ENCODE measurements at places on chromosomes 4 and X.
A peak's percentile ranks its signal among the peaks of the same experiment; 100 is the strongest.

GRCh38 chrX:43525901-43526610, 130.0 kb upstream of the MAOA start:
- no peaks in the 10 kb centered on the region for H3K36me3 ChIP-seq
- H3K4me3 ChIP-seq, result no peak overlapping the region
- no peaks in the 10 kb centered on the region for H3K4me1 ChIP-seq

DNA sequence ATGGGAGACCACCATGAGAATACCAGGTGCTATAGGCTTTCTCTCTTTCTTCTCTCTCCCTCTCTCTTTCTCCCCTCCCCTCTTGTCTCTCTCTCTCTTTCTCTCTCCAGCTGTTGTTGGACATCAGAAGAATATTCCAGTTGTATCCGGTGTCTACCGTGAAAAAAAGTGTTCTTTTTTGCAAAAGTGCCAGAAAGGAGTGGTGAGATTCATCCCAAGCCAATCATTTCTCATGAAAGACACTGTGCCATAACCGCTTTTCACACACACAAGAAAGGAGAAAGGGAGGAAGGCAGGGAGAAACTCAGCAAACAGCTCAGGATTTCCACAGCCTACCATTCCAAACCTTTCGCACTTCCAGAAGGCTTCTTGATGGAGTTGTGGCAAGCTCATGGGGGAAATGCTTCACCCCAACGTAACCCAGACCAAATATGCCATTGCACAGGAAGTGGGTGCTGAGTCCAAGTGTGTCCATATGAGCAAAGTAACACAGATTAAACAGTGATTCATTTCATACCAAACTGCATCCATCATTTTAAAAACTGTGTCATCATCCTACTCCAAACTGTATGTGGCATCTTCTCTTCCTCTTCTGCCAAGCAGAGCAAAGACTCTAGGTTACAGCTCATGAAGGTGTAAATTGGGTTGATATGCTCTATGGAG, 224.0 kb downstream of the APBB2 start:
- no peaks in the 10 kb centered on the region for H3K36me3 ChIP-seq
- H3K4me1 ChIP-seq, result peaks cover 38% of the 10 kb centered on the region
- 0 out of 2 replicates have a peak overlapping the region, but pooled peaks have one; percentile 7 for H3K4me3 ChIP-seq

- H3K27ac ChIP-seq, result no peak overlapping the region
- DNase-seq, result no peak
- no peaks in the 10 kb centered on the region for H3K36me3 ChIP-seq
These were observed 194.7 kb upstream of the VCX3A start for GRCh38 chrX:6729626-6730025.

- no peak for DNase-seq
- H3K4me1 ChIP-seq, result no peaks in the 10 kb centered on the region
- H3K27me3 ChIP-seq, result no peaks in the 10 kb centered on the region
- no peak overlapping the region for H3K27ac ChIP-seq
- no peaks in the 10 kb centered on the region for H3K36me3 ChIP-seq
These were observed 60.2 kb upstream of the PGAM4 start for GRCh38 chrX:78029663-78030062.

DNA sequence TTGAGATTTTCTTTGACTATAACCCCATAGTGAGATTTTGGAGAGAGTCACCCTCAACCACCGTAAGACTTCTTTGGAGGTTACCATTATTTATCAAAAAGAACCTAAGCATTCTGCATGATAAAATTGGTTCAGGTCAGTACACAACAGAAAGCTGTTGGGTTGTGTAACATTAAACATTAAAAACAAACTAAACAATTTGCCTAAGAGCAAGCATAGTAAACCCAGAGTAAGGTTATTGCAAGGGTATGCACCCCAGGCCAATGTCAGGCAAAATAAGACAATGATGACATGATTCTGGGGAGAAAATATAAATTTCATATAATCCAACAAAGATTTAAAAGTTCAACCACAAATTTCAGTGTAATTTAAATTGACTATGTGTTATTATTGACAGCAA, 472.4 kb downstream of the SH2D1A start:
- no peak overlapping the region for H3K4me3 ChIP-seq
- H3K4me1 ChIP-seq, result no peaks in the 10 kb centered on the region
- no peaks in the 10 kb centered on the region for H3K27me3 ChIP-seq
- H3K36me3 ChIP-seq, result no peaks in the 10 kb centered on the region
- H3K27ac ChIP-seq, result no peak overlapping the region
- DNase-seq, result no peak

- no peaks in the 10 kb centered on the region for H3K36me3 ChIP-seq
- H3K27ac ChIP-seq, result no peak overlapping the region
These were observed 16.0 kb upstream of the SH3TC1 start for GRCh38 chr4:8182858-8183725.

- H3K4me3 ChIP-seq, result no peak overlapping the region
- no peaks in the 10 kb centered on the region for H3K4me1 ChIP-seq
- H3K27ac ChIP-seq, result no peak overlapping the region
- no peak for DNase-seq
- H3K36me3 ChIP-seq, result no peaks in the 10 kb centered on the region
- H3K27me3 ChIP-seq, result no peaks in the 10 kb centered on the region
These were observed 164.1 kb upstream of the PPARGC1A start for GRCh38 chr4:24053934-24054333.

GRCh38 chr4:68404153-68404552, 43.1 kb upstream of the TMPRSS11E start:
- H3K4me1 ChIP-seq, result no peaks in the 10 kb centered on the region
- no peaks in the 10 kb centered on the region for H3K36me3 ChIP-seq
- no peak overlapping the region for H3K27ac ChIP-seq
- DNase-seq, result no peak
- no peak overlapping the region for H3K4me3 ChIP-seq
- H3K27me3 ChIP-seq, result no peaks in the 10 kb centered on the region

DNA sequence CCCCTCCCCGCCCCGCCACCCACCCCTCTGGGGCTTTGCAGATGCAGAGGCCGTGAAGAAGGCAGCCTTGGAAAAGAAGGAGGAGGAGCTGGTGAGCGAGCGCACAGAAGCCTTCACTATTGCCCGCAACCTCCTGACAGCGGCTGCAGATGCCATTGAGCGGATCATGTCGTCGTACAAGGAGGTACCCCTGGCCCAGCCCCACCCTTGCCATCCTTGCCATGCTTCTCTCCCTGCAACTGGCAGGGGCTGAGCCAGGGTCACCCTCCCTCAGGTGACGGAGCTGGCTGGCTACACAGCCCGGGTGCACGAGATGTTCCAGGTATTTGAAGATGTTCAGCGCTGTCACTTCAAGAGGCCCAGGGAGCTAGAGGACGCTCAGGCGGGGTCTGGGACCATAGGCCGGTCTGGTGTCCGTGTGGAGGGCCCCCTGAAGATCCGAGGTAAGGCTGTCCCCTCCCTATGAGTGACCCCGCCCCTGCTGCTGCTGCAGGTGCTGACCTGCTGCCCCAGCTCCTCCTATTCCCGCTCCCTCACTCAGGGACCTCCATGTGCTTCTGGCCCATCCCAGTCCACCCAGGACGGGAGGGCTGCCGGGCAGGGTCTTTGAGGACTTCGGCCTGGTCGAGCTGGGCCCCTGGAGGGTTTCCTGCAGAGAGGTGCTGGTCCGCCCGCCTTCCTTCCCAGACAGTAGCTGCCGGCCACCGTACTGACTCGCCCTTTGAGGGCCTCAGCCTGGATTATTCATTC, 11.6 kb downstream of the ABCD1 start:
- H3K27me3 ChIP-seq, result no peaks in the 10 kb centered on the region
- no peaks in the 10 kb centered on the region for H3K36me3 ChIP-seq
- no peak for DNase-seq

DNA sequence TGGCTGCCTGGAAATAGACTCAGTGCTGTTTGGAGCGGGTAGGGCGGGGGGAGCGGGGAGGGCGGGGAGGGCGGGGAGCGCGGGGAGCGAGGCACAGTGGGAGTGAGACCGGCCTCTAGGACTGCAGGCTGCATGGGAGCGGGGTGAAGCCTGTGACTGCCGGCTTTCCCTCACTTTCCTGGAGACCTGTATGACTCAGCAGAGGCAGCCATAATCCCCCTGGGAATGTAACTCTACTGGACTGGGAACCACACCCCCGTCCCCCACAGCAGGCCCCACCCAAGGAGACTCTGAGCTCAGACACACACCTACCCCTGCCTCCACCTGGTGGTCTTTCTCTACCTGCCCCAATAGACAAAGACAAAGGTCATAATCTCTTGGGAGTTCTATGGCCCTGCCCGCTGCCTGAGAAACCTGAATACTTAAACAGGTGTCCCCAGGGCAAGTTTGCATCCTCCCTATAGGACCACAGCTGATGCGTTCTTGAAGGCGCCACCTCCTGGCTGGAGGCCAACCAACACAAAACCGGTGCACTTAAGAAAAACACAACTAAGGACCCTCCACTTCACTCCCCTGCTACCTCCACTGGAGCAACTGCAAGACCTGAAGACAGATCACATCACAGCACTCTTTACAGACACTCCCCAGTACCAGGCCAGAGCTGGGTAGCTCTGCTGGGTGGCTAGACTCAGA, 18.0 kb downstream of the HDAC8 start:
- H3K27ac ChIP-seq, result no peak overlapping the region
- DNase-seq, result no peak
- no peaks in the 10 kb centered on the region for H3K36me3 ChIP-seq
- H3K27me3 ChIP-seq, result no peaks in the 10 kb centered on the region

DNA sequence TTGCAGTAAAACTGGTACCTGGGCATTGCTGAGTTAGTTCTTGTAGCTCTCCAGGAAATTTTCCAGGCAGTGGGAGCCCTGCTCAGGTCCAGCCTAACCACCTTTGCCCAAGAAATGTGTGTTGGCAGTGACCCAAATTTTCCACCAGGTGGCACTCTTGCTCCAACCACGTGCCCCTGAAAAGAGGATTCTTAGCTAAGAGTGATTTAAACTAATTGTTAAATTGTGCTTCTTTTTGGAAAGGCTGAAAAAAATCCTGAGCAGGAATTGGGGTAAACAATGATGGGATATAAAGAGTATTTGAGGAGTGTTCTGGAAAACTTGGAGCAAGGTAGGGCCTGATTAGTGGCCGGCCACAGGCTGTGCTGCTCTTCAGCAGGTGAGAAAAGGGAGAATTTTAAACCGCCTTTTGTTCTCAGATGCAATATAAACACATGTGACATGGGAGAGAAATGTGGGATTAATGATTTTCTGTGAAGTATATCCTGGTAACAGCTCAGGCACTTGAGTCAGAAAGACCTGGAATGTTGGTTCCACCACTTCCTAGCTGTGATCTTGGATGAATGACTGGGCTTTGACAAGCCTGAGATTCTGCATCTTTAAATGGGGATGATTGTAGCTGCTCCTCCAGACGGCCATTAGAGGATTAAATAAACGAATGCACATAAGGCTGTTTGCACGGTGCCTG, 219.6 kb downstream of the PTTG2 start:
- peak; percentile 56 for DNase-seq
- no peaks in the 10 kb centered on the region for H3K36me3 ChIP-seq
- no peak overlapping the region for H3K4me3 ChIP-seq

DNA sequence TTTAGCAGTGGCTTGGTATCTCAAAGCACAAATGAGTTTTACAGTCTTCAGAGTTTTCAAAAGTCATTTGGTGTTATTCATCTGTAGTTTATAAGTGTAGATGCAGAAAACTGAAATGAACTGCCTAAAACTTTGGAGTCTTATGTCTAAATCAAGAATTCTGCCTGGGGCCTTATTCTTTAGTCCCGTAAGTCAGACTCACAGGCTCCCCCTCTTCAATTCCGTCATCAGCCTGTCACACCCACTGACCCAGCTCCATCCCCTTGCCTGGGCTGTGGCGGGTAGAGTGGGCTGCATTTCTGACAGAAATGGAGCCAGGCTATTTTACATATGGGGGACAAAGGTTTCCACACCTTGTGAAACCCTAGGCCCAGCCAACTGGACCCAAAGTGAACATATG, 44.3 kb downstream of the TSPAN5 start:
- H3K27me3 ChIP-seq, result no peaks in the 10 kb centered on the region
- H3K27ac ChIP-seq, result no peak overlapping the region
- no peaks in the 10 kb centered on the region for H3K36me3 ChIP-seq
- H3K4me3 ChIP-seq, result no peak overlapping the region
- peaks cover 4% of the 10 kb centered on the region for H3K4me1 ChIP-seq

- no peaks in the 10 kb centered on the region for H3K27me3 ChIP-seq
- H3K27ac ChIP-seq, result no peak overlapping the region
- H3K4me3 ChIP-seq, result no peak overlapping the region
These were observed 92.8 kb downstream of the MAML3 start for GRCh38 chr4:140061194-140061593.

GRCh38 chr4:1210971-1211370, 38.0 kb downstream of the CTBP1 start:
- no peak overlapping the region for H3K4me3 ChIP-seq
- no peak for DNase-seq
- H3K27me3 ChIP-seq, result no peaks in the 10 kb centered on the region

DNA sequence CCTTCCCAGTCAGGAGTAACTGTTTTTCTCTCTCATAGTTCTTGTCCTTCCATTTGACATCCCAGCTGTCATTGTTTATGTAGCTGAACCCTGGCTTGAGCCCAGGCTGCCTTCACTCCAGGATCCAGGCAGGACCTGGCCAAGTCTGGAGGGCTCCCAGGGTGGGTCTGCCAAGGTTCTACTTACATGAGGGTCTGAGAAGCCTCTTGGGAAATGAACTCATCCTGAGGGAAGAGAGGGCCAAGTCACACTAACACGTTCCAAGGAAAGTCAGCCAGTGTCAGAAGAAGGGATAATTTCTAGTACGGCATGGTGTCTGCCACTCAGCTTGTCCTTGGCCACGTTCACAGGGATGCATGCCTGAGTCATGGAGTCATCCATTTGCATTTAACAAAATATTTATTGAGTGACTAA, 54.8 kb upstream of the SRD5A3 start:
- H3K36me3 ChIP-seq, result no peaks in the 10 kb centered on the region
- H3K27me3 ChIP-seq, result no peaks in the 10 kb centered on the region
- H3K4me1 ChIP-seq, result no peaks in the 10 kb centered on the region
- DNase-seq, result no peak

- peaks cover 9% of the 10 kb centered on the region for H3K4me1 ChIP-seq
- DNase-seq, result no peak
- H3K36me3 ChIP-seq, result no peaks in the 10 kb centered on the region
- H3K27ac ChIP-seq, result no peak overlapping the region
- H3K27me3 ChIP-seq, result no peaks in the 10 kb centered on the region
These were observed 147.0 kb downstream of the AFAP1 start for GRCh38 chr4:7792616-7793015.

DNA sequence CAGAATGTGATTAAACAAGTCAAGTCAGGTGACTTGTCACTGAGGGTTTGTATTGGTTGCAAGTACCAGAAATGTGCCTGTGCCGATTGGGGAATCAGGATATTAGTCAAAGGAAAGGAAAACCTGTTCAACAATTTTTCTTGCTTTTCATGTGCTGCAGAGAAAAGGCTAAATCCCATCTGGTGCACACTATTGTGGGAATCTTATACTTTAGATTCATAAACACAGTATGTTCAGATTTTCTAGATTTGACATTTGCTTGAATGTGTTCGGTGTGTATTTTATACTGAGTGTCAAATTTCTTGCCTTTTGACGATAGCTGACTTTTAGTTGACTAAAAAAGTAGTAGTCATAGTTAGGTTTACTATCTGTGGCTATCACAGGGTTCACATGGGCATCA, 37.6 kb downstream of the GAB1 start:
- H3K4me3 ChIP-seq, result no peak overlapping the region
- H3K4me1 ChIP-seq, result peaks cover 39% of the 10 kb centered on the region
- no peak for DNase-seq

All from GM12878 (cell line).